ENCODE measurements at places on chromosomes 6 and 20. TPM values are rescaled to one million over a fixed set of nuclear protein-coding genes. Genes with fewer than 3 reads are reported as not detected.
A peak's percentile ranks its signal among the peaks of the same experiment; 100 is the strongest.

Gene EYA4
- 0.32 TPM for total RNA-seq

GRCh38 chr6:69631552-69632346 lies 165.1 kb downstream of the LMBRD1 start:
- peaks cover 14% of the 10 kb centered on the region for H3K4me1 ChIP-seq
- no peaks in the 10 kb centered on the region for H3K36me3 ChIP-seq
- H3K27ac ChIP-seq = no peak overlapping the region

- H3K36me3 ChIP-seq = peaks cover 6% of the 10 kb centered on the region
- peak overlapping the region; percentile 33 for H3K27ac ChIP-seq
- peak overlapping the region; percentile 85 for H3K4me3 ChIP-seq
- no peak for DNase-seq
These were observed 1.7 kb upstream of the SCAF8 start for GRCh38 chr6:154731296-154732218.

DNA sequence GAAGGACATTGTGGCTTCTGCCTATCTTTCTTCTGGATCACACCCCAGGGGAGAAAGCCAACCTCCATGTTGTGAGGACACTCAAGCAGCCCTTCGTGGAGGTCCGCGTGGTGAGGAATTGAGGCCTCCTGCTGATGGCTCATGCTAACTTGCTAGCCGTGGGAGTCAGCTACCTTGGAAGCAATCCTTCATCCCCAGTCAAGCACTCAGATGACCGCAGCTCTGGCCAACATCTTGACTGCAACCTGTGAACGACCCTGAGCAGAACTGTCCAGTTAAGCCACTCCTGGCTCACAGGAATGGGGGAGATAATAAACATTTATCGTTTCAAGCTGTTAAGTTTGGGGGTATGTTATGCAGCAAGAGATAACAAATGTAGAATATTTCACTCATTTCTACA lies 10.9 kb upstream of the CNKSR3 start:
- peaks cover 6% of the 10 kb centered on the region for H3K4me1 ChIP-seq
- no peaks in the 10 kb centered on the region for H3K27me3 ChIP-seq
- H3K27ac ChIP-seq = no peak overlapping the region
- DNase-seq = no peak

- H3K4me1 ChIP-seq = no peaks in the 10 kb centered on the region
- no peaks in the 10 kb centered on the region for H3K27me3 ChIP-seq
- H3K36me3 ChIP-seq = no peaks in the 10 kb centered on the region
- no peak overlapping the region for H3K4me3 ChIP-seq
- H3K27ac ChIP-seq = no peak overlapping the region
These were observed 134.4 kb downstream of the FARS2 start for GRCh38 chr6:5395719-5396118.

DNA sequence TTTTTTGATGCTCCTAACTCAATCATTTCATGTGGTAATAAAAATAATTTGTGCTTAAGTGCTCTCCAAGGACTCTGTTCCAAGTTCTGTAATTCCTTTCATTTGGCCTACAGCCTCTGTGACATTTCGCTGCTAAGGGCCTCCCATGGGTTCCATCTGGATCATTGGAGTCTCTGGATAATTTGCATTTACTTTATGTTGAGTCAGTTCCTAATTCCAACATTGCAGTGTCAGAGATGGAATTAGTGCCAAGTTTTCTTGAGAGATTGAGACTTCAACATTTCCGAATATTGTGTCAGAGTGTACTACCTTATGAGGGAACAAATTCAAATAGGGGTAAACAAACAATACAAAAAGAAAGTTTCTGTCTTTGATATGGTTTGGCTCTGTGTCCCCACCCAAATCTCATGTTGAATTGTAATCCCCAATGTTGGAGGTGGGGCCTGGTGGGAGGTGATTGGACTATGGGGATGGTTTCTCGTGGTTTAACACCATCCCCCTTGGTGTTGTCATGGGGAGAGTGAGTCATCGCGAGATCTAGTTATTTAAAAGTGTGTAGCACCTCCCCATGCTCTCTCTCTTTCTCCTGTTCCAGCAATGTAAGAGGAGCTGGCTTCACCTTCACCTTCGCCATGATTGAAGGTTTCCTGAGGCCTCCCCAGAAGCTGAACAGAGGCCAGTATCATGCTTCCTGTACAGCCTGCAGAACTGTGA lies 244.1 kb upstream of the TBX18 start:
- H3K4me3 ChIP-seq = no peak overlapping the region
- no peak overlapping the region for H3K27ac ChIP-seq
- peaks cover 4% of the 10 kb centered on the region for H3K27me3 ChIP-seq

GRCh38 chr20:51661609-51662178 lies 106.5 kb downstream of the ATP9A start:
- peak overlapping the region; percentile 64 for H3K27ac ChIP-seq
- H3K4me3 ChIP-seq = no peak overlapping the region
- no peak for DNase-seq
- H3K36me3 ChIP-seq = no peaks in the 10 kb centered on the region
- H3K4me1 ChIP-seq = peaks cover 32% of the 10 kb centered on the region

GRCh38 chr20:20593447-20594170 lies 118.8 kb downstream of the RALGAPA2 start:
- H3K4me1 ChIP-seq = no peaks in the 10 kb centered on the region
- DNase-seq = peak; percentile 63
- peaks cover 6% of the 10 kb centered on the region for H3K36me3 ChIP-seq
- no peak overlapping the region for H3K27ac ChIP-seq
- no peaks in the 10 kb centered on the region for H3K27me3 ChIP-seq

DNA sequence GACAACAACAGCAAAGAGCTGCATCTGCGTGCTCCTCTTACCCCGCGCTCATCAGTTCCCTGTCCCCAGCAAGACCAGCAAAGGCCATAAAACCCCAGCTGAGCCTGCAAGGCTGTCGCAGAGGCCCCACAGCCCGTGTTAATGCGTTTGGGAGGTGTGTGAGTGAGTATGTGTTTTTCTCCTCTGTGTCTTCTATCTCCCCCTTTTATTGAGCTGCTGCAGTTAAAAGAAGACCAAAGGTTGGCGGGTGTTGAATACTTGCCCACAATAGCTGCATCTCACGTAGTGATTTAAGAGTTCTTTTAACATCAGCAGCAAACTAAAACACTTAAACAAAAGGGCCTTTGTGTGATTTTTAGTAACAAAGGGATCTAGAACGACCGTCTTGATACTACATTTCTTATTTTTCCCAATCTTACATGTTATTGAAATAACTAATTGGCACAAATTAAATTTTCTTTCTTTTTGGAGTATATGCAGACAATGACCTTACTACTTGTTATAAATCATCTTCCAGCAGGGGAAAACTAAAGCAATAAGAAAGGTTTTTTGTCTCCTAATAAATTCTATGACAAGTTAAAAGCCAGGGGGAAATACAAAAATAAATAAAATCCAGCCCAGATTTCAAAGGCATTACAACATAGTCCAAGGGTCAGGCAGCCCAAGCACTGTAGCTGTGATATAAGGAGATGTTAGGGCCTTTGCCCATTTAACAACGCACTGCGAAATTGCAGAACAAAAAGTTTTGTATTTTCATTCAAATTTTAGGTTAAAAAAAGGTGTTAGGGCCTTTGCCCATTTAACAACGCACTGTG lies 27.2 kb upstream of the CNKSR3 start:
- no peak overlapping the region for H3K27ac ChIP-seq
- no peak for DNase-seq
- peaks cover 39% of the 10 kb centered on the region for H3K4me1 ChIP-seq
- no peak overlapping the region for H3K4me3 ChIP-seq
- H3K27me3 ChIP-seq = peaks cover 54% of the 10 kb centered on the region

- DNase-seq = no peak
- peaks cover 5% of the 10 kb centered on the region for H3K36me3 ChIP-seq
- H3K4me3 ChIP-seq = no peak overlapping the region
- no peak overlapping the region for H3K27ac ChIP-seq
- peaks cover 23% of the 10 kb centered on the region for H3K27me3 ChIP-seq
These were observed 100.5 kb upstream of the FOXA2 start for GRCh38 chr20:22684763-22685443.

Measured in WTC11 (cell line).